ENCODE measurements at places on chromosomes 6 and 20.
A peak's percentile ranks its signal among the peaks of the same experiment; 100 is the strongest.

- no peak for DNase-seq
Measured at GRCh38 chr6:53910834-53911233, 116.0 kb downstream of the LRRC1 start.

- DNase-seq = no peak
Measured at GRCh38 chr20:58213121-58213520, 15.3 kb downstream of the ANKRD60 start.

DNA sequence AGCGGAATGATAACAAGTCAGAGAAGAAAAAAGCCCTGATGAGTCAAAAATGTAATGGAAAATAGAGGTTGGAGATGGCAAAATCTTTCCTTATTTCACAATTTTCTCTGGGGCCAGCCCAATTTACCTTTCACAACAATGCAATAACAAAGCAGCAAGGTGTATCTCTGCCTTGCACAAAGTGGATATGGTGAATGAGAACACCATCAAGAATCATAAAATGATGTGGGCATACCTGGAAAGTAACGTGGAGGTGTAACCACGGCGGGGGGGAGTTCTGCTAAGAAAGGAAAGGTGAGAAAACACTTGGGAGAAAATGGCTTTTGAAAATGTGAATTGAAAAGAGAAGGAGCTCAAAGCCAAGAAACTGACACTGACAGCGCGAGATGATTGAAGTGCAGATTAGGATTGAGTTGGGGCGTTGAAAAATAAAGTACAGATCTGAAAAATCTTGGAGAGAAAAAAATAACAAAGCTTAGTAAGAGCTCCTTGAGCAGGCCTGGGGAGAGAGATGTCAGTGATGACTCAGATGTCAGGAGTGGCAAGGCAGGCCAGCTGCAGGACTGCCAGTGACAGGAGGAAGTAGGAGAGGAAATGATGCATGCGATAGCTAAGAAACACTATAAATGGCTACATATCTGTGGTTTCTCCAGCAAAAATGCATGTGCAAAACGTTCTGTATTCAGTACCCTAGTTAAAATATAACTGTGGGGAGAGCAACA lies 26.2 kb downstream of the ARHGAP18 start:
- peak; percentile 99 for DNase-seq

- DNase-seq = no peak
Measured at GRCh38 chr20:50247196-50248094, 56.8 kb downstream of the CEBPB start.

DNA sequence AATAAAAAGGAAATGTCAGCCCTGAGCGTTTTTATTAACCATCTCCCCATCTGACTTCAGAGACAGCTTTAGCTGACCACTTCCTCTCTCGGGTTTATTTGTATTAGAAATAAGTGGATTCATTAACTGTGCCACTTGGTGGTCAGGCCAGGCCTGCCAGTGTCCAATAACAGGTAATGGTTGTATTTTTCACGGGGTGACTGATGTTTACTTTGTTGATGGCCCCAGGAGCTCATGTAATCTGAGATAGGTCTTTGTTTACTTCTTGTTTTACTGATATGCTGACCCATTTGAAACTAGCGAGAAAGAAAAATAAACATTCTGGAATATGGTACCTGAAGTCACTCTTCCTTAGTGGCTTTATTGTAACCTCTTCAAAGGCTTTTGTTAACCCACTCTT lies 504.3 kb upstream of the SLC35B3 start:
- no peak for DNase-seq

- no peak for DNase-seq
Measured at GRCh38 chr20:18802012-18802634, 11.5 kb upstream of the SCP2D1 start.

- DNase-seq = no peak
Measured at GRCh38 chr6:132053511-132053910, 102.3 kb upstream of the CCN2 start.

GRCh38 chr20:6740096-6740495 lies 27.4 kb upstream of the BMP2 start:
- DNase-seq = no peak

- peak; percentile 88 for DNase-seq
Measured at GRCh38 chr6:111263837-111264236, 176.5 kb downstream of the SLC16A10 start.

DNA sequence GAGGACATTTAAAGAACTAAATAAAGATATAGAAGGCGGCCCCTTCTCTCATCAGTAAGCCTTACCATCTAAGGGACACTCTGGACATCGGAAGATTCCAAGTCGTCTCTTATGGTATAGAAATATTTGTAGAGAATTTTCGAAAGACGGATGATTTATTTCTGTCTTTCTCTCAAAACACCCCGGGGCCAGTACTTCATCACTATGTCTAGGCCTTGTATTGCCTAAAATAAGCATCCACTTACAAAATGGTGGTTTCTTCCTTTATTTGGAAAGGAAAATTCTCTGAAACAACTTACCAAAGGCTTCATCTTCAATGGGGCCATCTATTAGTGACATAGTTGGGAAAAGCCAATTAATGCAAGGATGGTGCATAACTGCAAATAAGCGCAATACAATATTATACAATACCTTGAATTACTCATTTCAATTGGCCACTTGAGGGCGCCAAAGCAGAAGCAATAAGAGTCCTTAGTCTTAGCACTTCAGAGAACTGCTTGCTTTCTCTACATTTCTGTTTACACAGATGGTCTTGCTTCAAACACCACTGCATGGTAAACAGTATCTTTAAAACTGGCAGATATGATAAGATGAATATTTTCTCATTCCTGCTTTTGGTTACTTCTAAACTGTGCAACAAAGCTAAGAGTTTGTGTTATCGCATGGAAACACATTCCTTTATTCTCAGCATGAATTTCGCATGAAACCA lies 113.2 kb downstream of the VIP start:
- DNase-seq = peak; percentile 71

- peak; percentile 54 for DNase-seq
Measured at GRCh38 chr6:127518710-127519468, at the start of gene MTCL3. TSS of gene MTCL3 (minus strand) at chr6:127519335.

DNA sequence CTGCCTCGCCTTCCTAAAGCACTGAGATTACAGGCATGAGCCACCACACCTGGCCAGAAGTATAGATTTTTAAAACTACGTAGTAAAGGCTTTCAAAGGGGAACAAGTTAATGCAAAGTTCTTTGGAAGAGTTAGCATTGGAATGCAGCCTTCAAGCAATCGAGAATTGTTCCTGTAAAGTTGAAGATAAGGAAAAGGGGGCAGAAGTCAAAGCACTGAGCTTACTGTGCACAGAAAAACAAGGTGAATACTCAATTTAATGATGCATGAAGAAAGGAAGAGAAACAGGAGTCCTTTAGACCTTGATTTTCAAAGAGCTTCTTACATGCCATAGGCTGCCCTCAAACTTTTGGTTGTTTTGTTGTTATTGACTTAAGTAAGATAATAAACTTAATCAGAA lies 29.1 kb upstream of the LGSN start:
- peak; percentile 3 for DNase-seq

DNA sequence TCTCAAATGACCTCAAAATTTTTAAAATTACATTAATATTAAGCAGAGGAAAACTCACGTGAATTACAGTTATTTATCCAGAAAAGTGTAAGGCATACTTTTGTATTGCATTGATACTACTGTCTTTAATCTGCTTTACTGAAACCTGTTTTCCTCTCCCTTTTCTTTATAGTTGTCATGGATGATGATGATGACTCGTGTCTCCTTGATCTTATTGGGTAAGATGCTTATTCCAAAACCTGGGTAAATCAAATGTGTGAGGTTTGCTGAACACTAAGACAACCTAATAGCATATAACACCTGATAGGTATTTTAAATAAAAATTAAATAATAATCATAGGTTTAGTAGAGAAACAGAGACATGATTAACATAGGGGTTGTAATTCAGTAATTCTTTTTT lies 40.0 kb downstream of the BICRAL start:
- DNase-seq = no peak

- DNase-seq = peak; percentile 65
Measured at GRCh38 chr20:8414586-8415274, 282.7 kb downstream of the PLCB1 start.

DNA sequence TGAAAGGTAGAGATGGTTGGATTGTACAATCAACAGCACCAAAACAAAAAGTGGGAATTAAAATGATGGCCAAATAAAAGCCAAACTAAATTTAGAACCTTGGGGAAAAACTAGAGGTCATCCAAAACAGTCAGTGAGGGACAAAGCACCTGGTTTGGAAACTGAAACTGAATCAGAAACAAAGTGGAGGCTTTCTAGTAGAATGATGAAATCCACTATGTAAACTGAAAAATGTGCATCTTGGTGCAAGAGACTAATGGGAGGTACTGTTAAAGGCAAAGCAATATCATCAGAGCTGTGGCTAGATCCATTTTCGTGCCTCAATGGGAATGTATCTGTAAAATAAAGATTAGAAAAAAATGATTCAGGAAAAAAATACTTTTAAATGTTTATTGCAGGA lies 380.0 kb upstream of the GJE1 start:
- peak; percentile 18 for DNase-seq

- DNase-seq = no peak
Measured at GRCh38 chr6:10424040-10424439, 9.2 kb upstream of the TFAP2A start.

DNA sequence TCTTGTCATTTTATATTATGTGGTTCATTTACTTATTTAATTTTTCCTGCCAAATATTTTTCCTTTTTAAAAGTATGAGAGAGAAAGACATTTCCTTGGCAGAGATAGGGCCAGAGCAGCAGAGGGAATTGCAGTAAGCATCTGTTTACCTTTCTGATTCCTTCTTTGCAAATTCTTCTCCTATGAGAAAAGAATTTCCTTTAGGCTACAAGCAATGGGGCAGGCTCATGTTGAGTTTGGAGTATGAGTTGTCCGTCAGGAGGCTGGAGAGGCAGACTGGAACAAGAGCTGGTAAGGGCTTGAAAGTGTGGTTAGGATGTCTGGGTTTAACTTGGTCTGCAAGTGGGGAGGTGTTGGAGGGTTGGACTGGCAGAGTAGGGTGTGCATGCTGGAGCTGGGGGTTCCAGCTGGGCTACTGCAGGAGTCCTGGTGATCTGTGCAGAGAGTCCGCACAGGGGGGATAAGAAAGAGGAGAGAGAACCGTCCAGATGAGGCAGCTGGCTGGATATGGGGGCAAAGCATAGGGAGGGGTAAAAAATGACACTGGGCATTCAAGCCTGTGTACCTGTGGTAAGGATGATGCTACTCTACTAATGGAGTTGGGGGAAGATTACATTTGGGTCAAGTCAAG lies 19.7 kb downstream of the TIAM2 start:
- peak; percentile 62 for DNase-seq

GRCh38 chr6:225121-225721 lies 67.1 kb upstream of the DUSP22 start:
- no peak for DNase-seq

GRCh38 chr6:49743429-49743828 lies 759 bp downstream of the CRISP3 start:
- no peak for DNase-seq

- DNase-seq = no peak
Measured at GRCh38 chr6:37785002-37785662, 34.4 kb upstream of the ZFAND3 start.

GRCh38 chr6:169324656-169325459 lies 71.2 kb upstream of the THBS2 start:
- DNase-seq = no peak

- DNase-seq = no peak
Measured at GRCh38 chr6:170046791-170047626, 243.9 kb downstream of the DLL1 start.

DNA sequence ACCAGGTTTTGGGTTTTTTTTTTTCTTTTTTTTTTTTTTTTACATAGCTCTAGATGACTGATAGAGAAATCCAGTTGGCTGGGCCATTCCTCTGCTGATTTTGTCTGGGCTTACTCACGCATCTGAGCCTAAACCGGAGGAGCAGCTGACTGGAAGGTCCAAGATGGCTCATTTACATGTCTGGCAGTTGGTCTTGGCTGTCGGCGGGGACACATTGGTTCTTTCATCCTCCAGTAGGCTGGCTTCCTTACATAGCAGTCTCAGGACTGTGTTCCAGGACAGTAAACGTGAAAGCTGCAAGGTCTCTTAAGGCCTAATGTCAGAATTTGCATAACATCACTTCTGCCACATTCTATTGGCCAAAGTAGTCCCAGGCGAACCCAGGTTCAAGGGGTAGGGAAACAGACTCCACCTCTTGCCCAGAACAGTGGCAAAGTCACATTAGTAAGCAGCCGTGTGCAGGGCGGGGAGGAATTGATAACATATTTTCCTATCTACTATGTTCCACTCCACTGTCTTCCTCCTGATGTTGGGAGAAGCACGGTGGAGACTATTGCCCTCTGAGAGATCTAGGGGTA lies 87.0 kb downstream of the CDH22 start:
- no peak for DNase-seq

DNA sequence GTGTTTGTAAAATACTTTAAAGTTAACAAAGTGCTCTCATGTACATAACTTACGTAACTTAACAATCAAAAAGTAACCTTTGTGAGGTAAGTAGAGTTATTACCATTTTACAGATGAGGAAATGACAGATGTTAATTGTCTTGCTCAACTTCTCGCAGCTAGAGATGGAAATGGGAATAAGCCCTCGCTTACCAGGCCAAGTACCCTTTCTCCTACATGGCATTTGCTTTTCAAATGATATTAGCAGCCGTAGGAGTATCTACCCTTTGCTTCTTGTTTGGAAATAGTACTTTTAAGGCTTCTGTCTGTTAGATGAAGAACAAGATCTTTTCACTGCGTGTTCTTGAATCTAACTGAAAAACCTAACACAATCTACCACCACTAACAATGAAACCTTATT lies 15.5 kb downstream of the STX11 start:
- no peak for DNase-seq

DNA sequence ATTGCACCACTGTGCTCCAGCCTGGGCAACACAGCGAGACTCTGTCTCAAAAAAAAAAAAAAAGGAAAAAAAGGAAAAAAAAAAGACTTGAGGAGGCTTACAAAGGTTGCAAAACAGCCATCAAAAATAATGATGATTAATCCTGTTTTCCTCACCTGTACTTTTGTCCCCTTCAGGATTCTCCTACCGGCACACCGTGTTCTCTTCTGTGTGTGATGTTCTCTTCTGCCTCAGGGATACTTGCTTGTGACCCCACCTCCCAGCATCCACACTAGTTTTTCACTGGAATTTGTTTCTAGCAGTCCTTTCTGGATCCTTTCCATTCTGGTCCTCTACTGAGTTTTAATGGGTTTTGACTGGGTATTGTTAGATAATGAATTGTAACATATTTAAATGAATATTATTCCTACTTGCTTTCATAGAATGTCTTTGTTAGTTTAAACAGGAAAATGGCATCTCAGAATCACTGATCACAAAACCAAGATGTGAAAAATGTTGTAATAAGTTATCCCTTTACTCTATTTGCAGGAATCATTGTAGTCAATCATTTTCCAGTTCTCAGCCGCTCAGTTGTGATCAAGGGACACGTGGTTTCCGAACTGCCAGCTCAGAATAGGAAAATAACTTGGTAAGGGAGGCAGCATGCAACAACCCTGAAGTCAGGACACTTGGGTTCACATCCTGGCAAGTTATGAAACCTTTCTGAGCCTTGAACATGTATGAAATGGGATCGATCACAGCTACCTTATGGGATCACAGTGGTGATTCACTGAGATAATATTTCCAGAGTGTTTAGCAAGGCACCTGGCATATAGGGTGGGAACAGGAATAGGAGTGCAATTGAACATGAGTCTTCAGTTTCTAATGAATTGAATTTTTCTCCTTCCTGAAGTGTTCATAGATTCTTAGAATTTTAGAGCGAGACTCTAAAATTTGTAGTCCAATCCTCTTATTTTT lies 8.5 kb downstream of the C6orf89 start:
- DNase-seq = no peak

- no peak for DNase-seq
Measured at GRCh38 chr6:47162793-47163192, 120.7 kb upstream of the ADGRF1 start.

- DNase-seq = no peak
Measured at GRCh38 chr20:46990596-46991104, 96.0 kb downstream of the EYA2 start.

- DNase-seq = no peak
Measured at GRCh38 chr20:4524307-4524706, 197.4 kb upstream of the PRND start.
